ENCODE measurements at places on chromosomes 1 and 21.
A peak's percentile ranks its signal among the peaks of the same experiment; 100 is the strongest.

DNA sequence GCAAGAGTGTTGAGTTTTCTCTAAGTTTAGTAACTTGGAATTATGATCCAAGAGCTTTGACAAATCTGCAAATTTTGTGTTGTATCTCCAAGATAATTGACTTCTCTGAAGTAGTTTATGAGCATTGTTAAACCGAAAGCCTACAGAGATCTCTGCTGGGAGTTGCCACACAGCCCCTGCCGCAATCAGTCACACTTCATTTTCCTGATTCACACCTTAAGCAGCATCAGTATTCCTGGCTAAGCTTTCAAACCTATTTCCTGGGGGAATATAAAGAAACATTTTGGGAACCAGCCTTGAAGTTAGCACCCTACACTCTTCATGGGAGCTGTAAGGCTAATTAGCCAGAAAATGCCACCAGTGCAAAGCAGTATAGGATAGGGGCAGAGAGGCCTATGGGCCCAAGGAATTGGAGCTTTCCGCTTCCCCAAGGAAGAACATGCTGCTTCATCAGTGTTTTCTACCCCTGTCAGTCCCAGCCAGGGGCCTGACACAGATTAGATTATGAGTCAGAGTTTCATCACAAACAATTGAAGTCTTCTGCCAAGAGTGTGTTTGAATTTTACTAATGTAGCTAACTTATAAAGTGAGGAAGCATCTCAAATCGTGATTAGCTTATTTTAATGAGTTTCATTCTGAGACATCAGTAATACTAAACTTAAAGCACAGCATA lies 23.2 kb upstream of the CACYBP start:
- DNase-seq = no peak

- no peak for DNase-seq
These were observed 94.7 kb downstream of the LIPI start for GRCh38 chr21:14116080-14116481.

GRCh38 chr1:58699011-58699762 lies 675 bp downstream of the MYSM1 start:
- no peak for DNase-seq

- no peak for DNase-seq
These were observed 58.3 kb upstream of the ARTN start for GRCh38 chr1:43875331-43875730.

- DNase-seq = no peak
These were observed 12.4 kb downstream of the TMCC2 start for GRCh38 chr1:205240118-205240517.

GRCh38 chr1:183871601-183872000 lies 66.7 kb downstream of the RGL1 start:
- DNase-seq = no peak

- no peak for DNase-seq
These were observed 20.5 kb downstream of the SOX13 start for GRCh38 chr1:204093421-204093717.

DNA sequence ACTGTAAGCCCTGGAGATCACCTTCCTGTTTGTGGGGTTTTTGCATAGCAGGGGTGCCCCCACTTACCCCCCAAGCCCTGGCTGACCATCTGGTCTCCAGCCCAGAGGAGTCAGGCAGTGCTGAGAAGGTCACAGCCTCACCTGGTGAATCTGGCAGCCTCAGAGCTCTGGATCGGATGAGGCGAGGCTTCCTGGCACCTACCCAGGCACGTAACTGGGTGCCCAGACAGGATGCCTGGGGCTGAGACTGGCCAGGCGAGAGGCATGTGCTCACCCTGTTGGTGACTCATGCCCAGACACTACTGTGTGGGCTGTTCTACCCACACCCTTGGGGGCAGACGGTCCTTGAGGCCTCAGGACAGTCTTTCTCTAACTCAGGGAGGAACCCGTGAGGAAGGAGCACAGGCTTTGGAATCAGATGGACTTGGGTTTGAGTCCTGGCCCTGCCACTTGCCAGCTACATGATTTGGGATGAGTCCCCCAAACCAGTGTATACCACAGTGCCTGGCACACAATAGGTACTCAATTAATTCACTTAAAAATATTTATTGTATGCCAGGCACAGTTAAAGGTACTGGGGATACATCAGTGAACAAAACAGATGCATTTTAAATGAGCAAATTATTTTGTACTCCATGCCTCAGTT lies 15.1 kb upstream of the PADI3 start:
- no peak for DNase-seq

DNA sequence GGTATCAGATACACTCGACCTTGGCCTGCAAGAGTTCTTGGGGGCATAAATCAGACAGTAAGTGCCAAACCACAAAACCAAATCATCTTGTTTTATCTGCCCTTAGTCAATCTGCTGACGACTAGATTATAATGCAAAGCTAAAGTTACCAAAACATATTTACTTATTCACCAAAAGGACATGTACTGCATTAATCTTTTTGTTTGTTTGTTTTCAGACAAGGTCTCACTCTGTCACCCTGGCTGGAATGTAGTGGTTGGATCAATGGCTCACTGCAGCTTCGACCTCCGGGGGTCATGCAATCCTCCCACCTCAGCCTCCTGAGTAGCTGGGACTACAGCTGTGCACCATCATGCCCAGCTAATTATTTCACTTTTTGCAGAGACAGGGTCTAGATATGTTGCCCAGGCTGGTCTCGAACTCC lies 114.7 kb downstream of the APP start:
- no peak for DNase-seq

- DNase-seq = no peak
These were observed 8.2 kb upstream of the C1orf141 start for GRCh38 chr1:67142931-67143330.

DNA sequence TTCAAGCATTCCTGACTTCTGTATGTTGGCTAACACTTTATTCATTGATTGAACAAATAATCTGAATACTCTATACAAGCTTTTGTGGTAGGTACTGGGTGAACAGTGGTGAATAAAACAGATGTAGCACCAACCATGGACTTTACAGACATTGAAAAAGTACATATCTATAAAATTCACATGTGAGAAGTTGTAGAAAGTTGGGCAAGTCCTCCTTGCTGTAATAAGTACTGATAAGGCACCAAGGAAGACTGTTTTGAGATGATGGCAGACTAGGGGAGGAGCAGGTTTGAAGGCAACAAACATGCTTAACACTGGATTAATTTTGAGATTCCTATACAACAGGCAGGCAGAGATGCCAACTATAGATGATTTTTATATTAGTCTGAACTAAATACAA lies 42.4 kb downstream of the RNF2 start:
- no peak for DNase-seq

- DNase-seq = no peak
These were observed 46.7 kb downstream of the EPS15 start for GRCh38 chr1:51472359-51472758.

- no peak for DNase-seq
These were observed 5.9 kb upstream of the CDC20 start for GRCh38 chr1:43352881-43353280.

GRCh38 chr1:58204284-58204683 lies 342.2 kb downstream of the OMA1 start:
- DNase-seq = no peak

DNA sequence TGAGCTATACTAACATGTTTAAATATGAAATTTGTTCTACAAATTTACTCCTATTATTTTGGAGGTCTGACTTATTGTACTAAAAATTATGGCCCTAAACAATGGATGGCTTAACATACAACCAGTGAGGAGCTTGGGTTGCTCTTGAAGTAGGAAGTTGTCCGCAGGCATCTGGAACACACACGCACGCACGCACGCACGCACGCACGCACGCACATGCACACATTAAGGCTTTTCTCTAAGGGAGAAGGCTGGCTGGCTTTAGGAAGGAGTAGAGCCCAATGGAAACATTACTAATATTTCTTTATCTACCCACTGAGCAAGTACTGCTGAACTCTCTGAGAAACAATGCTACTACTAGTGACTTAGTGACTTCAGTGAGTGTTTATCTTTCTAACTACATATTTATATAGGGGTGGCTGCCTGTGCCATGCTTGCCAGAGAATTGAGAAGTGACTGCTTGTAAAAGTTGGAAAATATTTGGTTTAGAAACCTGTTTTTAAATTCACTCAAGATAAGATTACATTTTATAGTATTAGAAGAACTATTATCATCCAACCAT lies 16.2 kb upstream of the ARHGAP29 start:
- DNase-seq = no peak

- DNase-seq = no peak
These were observed 9.3 kb downstream of the ATP1A2 start for GRCh38 chr1:160124705-160125478.

DNA sequence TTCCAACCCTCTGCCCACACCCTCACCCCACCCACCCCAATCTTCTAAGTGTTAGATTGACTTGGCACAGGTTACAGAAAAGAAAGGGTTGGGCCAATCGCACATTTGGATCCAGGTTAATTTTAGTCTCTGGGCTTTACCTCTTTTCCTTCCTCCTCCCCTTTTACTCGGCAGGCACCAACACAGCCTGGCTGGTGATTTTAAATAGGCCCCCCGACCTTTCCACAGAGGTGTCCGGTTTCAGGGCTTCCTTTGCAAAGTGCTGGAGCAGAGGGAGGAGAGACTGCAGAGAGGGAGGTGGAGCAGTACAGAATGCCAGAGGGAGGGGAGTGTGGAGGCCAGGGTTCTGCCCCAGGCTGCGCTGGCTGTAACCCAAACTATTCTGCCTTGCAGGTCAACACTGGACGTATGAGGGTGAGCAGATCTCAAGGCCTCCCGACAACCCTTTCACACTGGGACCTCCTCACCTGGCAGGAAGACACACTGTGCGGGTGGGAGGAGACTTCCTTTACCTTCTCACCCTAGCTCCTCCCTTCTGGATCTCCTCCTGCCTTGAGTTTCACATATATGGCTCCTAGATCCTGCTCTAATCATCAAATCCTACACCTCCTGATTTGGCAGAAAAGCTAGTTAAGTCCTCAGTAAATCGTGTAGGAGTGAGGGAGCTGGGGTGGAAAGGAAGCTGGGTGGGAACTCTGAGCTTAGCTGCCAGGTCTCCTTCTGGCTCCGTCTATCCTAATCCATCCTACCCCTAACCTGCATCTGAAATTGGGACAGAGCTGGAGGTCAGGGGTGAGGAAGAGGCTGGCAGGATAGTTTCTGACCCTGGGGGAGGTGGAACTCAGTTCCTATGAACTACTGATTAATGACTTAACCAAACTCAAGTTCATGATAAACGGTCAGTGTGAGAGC lies 2.4 kb downstream of the CA14 start:
- DNase-seq = peak; percentile 80

- DNase-seq = no peak
These were observed 42.9 kb downstream of the CASQ2 start for GRCh38 chr1:115725600-115725999.

GRCh38 chr1:91759076-91759475 lies 126.9 kb downstream of the TGFBR3 start:
- no peak for DNase-seq

DNA sequence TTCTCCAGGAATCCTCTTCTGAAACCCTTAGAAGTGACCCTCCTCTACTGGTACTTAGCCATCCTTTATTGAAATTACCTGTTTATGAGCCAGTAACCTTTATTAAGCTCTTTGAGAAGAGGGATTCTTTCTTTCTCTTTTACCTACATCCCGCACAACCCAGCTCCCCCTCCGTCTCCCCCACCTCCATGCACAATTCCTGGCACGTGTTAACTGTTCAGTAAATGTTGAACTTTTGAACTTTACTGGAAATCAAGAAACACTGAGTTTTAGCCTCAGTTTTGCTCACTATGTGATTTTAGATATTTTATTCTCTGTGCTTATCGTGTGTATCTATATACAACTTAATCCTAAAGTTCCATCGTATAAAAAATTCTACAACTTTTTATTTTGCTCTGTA lies 1.8 kb downstream of the TMED5 start:
- peak; percentile 35 for DNase-seq

GRCh38 chr1:165173818-165174217 lies 182.7 kb downstream of the LMX1A start:
- no peak for DNase-seq

DNA sequence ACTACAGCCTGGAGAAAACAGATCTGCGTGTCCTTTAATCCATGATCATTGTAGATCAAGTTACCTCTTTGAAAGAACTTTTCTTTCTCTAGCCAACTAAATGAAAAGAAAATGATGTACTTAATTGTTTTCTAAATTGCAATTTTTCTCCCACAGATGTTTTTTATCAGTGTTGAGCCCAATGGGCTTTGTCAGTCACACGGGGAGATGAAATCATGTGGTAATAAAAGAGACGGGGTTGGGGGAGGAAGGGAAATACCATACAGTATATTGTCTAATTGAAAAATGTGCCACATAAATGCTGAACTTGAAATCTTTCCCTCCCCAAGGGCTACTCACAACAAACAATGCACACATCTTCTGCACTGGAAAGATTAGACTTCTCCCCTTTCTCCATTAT lies 58.4 kb downstream of the NTMT2 start:
- DNase-seq = peak; percentile 46

- DNase-seq = no peak
These were observed 365.9 kb downstream of the COL11A1 start for GRCh38 chr1:102742426-102742825.

DNA sequence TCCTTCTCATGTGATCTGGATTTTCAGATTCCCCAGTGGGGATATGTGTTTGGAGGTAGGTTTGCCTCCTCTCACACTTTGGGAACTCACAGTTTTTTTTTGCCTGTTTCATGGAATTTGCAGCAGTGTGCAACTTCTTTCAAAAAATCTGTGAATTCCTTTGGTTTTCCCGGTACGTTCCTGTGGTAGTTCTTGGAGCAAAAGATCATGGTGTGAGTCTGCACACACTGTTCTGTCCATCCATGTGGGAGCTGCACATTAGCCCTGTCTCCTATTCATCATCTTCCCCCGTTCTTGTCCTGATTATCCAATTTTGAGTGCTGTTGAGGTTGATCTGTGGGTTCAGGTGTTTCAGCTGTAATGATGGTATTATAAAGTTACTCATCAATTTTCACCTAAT lies 30.3 kb upstream of the TACSTD2 start:
- DNase-seq = no peak

- no peak for DNase-seq
These were observed 15.1 kb downstream of the PRMT2 start for GRCh38 chr21:46650476-46651098.

GRCh38 chr1:155272466-155273342 lies 600 bp downstream of the CLK2 start:
- DNase-seq = peak; percentile 29

DNA sequence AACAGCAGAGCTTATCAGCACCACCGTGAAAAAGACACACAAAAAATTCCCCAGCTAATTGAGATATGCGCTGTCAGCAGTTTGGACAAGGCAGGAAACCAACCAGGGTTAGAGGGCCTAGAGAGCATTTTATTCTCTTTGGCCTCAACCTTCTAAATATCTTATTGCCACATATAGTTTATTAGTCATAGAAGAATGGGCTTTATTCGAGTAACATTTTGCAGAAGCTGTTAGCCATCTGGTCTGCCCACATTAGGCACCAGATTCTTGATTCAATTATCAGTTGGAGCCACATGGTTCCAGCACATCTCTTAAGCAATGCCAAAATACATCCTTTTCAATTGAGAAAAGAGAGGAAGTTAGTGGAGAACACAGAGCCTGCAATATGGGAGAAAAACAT lies 109.9 kb upstream of the CXADR start:
- DNase-seq = no peak

- no peak for DNase-seq
These were observed 172.4 kb downstream of the USH2A start for GRCh38 chr1:216250861-216251260.

GRCh38 chr1:219460896-219461815 lies 151.7 kb downstream of the ZC3H11B start:
- DNase-seq = no peak

GRCh38 chr1:44328671-44329416 lies 26.2 kb downstream of the ERI3 start:
- no peak for DNase-seq

Measured in HAP-1 (cell line).